ENCODE measurements at places on chromosomes 1 and 21.

DNA sequence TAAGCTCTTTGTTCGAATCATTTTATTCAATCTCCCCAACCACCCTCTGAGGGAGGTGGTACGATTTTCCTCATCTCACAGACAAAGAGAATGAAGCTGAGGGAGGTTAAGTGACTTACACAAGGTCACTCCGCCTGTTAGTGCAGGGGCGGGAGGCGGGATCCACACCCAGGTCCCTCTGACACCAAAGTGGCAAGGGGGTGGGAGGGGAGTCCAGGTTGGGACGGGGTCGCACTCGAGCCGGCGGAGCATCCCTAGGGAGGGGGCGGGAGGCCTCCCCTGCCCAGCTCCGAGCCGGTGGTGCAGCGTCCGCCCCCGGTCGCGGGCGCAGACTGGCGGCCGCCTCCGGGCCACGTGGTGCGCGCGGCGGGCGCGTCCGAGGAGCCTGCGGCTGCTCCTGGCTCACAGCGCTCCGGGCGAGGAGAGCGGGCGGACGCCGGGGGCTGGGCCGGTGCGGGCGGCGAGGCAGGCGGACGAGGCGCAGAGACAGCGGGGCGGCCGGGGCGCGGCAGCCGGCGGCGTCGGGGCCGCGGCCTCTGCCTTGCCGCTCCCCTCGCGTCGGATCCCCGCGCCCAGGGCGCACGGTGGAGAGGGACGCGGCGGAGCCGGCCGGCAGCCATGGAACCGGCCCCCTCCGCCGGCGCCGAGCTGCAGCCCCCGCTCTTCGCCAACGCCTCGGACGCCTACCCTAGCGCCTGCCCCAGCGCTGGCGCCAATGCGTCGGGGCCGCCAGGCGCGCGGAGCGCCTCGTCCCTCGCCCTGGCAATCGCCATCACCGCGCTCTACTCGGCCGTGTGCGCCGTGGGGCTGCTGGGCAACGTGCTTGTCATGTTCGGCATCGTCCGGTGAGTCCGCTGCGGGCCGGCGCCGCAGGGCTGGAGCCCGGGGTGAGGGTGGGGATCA is at the start of gene OPRD1:
OPRD1 (plus strand) TSS at position 405 of the 903 bp plus-strand sequence; CDS start at position 619, 214 bp downstream.
- no peak for DNase-seq

DNA sequence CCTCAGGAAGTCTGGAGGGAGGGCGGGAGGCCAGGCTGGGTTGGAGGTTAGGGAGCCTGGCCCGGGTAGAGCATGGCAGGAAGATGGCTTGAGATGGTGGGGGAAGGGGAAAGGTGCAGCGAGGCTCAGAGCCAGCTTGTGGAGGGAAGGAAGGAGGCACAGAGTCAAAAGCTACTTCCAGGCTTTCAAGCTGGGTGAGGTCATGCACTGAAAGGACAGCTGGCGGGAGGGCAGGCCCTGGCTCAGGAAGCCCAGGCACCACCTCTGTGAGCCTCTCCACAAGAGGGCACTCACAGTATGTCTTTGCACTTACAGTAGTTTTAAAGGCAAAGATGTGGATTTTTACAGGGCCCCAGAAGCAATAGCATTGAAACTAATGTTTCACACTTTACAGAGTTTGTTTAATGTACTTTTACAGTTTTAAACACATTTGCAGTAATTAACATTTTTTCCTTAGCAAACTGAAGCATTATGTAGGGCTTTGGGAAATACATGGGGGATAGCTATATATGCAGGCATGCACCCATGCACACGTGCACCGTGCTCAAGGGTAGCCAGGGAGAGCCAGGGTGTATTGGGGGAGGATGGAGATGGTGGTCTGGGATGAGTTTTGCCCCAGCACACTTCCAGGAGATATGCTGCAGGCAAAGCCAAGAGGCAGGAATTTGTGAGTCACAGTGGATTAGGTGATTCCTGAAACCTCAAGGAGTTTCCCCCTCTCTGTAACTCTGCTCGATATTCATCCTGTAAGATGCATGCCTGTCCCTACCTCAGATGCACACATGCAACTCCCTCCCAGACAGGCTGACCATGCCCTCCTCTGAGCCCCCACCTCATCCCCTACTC is 6.1 kb upstream of the ADAM15 start:
- no peak for DNase-seq

DNA sequence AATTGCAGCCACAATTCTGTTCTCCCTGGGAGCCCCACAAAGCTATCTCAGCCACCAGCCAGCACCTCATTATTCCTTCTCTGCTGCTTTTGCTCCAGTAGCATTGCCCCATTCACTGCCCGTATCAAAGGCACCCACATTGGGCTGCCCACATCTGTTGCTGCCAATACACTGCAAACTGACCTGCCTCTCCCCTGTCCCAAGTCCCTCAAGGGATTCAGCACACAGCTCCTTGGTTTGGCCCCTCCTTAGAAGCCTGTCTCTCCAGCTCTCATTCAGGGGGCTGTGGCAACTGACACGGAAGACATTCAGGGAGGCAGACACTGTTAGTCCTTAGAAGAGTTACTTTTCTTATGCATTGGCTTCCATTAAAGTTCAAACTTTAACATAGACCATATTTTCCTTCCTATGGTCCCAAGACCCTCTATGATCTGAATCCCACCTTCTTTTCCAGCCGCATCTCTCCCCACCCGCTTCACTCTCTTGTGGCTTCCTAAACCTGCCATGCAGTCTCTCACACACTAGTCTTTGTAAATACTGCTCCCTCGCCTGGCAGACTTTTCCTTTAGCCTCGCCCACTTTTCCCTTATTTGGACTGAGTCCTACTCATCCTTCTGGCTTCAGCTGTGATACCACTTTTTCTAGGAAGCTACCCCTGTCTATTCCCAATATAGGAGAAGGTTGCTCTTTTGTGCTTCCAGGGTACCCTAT is 19.3 kb upstream of the KLHDC8A start:
- DNase-seq: no peak

DNA sequence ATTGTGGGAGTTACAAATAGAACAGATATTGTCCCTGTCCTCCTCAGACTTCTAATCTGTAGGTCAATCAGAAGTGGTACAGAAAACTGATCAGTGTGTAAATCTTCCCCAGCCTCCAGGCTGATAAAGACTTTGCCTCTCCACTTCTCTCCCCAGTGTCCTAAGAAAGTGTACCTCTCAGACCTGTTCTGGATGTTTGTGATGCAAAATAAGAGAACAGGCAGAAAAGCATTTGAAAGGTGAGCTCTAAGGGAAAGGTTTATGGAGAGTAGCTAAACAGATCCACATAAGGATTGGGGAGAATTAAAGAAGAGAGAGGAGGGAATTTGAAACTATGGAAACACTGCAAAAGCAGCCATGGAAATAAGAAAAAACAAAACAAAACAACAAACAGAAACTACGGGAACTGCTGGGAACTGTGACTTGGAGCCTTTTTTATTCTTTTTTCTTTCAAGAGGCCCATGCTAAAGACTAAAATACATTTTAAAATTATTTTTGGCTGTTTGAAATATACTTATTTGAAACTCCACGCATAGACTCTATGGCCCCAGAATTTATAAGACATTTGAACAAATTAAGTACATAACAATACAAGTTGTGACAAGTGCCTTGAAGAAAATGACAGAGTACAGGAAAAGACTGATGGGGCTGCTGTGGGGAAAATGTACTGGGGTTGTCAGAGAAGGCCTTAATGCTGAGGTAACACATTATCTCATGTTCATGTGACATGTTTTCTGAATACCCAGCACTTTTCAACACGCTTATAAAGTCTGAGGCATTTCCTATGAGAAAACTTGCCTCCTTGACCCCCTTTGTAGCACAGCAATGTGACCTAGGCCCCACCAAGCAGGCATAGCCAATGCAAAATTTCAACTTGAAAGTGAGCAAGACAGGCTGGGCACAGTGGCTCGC is 51.2 kb downstream of the TRAF5 start:
- DNase-seq: no peak

Measured in cerebellar nuclear complex (tissue), 1 donor.